ENCODE measurements at places on chromosomes 11 and 22.

- no peak for DNase-seq
Measured at GRCh38 chr11:88164806-88165585, 10.2 kb downstream of the RAB38 start.

GRCh38 chr11:34219941-34220370, 114.5 kb downstream of the NAT10 start:
- no peak for DNase-seq

GRCh38 chr11:72598906-72599305, 75.3 kb downstream of the PDE2A start:
- DNase-seq: no peak

DNA sequence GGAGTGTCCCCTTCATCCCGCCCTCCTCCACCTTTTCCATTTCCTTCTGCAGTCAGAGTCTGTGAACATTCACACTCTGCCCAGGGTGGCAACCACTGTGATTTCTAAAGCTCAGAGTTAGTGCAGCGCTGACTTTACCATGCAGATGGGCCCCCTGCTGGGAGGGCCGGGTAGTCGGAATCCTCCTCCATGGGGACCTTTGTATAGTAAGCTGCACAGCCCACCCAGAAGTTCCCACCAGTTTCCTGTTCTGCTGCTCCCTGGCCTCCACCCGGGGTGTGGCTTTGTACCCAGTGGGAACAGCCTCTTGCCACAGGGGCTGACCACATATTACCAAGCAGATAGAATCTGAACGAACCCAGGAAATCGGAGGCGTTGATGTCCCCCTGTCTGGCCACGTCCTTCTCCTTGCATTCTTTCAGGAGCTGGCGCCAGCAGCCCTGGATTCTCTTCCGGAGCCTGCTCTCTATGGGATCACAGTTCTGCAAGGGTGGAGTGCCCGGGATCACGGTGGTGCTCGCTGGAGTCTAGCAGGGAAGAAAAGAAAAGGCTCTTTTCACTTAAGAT, 125.3 kb downstream of the MPPED1 start:
- DNase-seq: no peak

DNA sequence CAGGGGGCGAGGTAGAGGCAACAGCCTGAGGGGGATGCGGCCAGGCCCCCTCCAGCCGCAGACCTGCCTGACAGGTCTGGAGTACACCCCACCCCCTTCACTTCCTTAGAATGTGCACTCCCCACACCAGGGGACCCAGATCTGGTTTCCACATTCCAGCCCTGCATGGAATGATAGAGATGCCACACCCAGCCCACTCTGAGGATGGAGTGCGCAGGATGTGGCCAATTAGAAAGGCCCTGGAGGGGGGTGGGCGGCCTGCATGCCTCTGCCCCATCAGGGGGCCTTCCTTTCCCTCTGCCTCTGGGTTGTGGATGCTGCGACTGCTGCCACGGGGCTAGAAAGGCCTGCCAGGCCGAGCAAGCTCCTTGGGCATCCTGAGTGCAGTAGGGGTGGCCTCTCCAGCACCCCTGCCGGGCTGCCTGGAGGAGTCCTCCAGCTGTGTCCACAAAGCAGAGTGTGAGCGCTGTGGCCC, 28.2 kb upstream of the MGAT3 start:
- DNase-seq: peak; percentile 85

DNA sequence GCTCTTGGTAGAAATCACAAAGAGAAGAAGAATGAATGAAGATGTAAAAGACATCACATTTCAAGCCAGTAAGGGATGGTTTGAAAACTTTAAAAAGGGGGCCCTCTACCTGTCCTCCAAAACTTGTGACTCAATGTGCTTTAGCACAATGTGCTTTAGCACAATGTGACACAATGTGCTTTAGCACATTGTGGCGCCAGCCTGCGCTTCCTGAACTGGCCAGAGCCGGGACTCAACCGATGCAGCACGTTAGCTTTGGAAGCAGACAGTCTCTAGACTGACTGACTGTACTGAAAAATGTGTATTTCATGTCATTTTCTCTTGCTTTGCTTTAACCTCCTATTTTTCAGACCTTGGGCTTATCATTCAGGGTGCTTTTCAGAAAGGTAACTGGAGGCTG, 63.5 kb downstream of the FAM83F start:
- no peak for DNase-seq

DNA sequence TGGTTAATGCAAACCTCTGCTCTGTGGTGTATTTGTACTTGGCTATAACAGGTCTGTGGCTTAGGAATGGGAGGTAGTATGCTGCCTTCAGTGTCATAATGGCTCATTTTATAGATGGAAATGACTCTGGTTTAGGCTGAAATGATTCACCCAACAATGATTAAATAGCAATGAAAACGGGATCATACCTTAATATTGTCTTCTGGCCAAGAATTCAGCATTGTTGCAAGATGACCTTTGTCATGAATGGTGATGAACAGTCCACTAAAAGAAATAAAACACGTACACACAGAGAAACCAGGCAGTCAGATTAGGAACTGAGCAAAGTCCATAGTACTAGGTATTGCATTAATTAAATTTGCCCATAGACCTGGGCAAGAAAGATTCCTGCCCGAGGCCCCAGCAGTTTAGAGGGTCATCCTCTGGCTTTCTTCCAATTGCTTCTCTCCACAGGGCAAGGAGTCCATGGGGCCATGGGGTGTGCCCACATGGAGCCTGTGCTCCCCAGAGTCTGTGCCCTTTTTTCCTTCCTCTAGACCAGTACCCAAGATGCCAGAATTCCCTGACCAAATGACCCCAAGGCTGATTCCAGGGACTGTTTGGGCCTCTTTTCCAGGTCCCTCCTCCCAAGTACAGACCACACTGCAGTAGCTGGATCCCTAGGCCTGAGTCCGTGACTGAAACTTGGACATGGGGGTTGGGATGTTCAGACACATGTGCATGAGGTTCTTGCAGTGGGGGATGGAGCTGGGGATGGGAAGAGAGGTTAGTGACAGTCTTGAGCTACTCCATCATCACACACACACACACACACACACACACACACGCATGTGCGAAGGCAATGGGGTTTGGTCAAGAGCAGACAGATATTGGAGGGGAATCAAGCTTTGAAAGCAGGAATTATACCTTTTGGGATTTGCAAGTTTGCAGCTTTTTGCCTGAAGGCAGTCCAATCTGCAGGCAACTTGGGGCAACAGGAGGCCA, 134.2 kb downstream of the CCDC81 start:
- no peak for DNase-seq

- no peak for DNase-seq
Measured at GRCh38 chr11:68792400-68792966, 41.2 kb upstream of the TESMIN start.

All from H1 (cell line).